Heart right ventricle (tissue), 16 donors: ENCODE measurements at places on chromosomes 12 and 14. TPM values are rescaled to one million over a fixed set of nuclear protein-coding genes. Genes with fewer than 3 reads are reported as not detected.

GRCh38 chr14:80587096-80587724 is 354.3 kb downstream of the CEP128 start:
- H3K4me1 ChIP-seq: peaks cover 10% of the 10 kb centered on the region
- no peaks in the 10 kb centered on the region for H3K27me3 ChIP-seq
- DNase-seq: no peak
- no peaks in the 10 kb centered on the region for H3K36me3 ChIP-seq

Gene LGR5
- 0.37 TPM for total RNA-seq

- no peak overlapping the region for H3K4me3 ChIP-seq
- H3K27me3 ChIP-seq: no peaks in the 10 kb centered on the region
- H3K27ac ChIP-seq: no peak overlapping the region
Measured at GRCh38 chr12:60752589-60752988, 1156.8 kb downstream of the SLC16A7 start.

- DNase-seq: peak; percentile 55
- H3K4me3 ChIP-seq: peak overlapping the region; percentile 10
- peaks cover 76% of the 10 kb centered on the region for H3K4me1 ChIP-seq
Measured at GRCh38 chr14:101972126-101972866, 7.9 kb downstream of the DYNC1H1 start.

Gene ABCC9
- 69.6 TPM for total RNA-seq

DNA sequence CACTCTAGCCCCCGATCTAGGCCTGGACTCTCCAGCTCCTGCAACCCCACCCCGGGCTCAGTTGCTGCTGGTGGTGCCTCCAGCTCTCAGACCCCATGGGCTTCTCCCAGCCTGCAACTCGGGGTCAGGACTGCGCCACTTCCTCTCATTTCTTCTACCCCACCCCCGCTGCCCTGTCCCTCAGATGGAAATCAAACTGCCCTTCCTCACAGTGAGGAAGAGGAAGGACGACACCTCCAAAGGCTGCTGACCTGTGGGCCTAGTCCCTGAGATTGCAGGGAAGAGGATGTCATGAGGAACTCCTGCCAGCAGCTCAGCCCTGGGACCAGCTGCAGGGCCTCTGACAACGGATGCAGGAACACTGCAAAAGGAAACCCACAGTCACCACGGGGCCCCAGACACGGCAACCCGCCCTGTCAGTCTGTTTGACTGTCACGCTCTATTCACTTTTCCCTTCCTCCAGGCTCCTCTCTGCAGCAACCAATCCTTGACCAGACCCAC is 29.3 kb upstream of the PNMA1 start:
- no peak overlapping the region for H3K4me3 ChIP-seq
- DNase-seq: no peak
- H3K27me3 ChIP-seq: no peaks in the 10 kb centered on the region
- H3K27ac ChIP-seq: peak overlapping the region; percentile 89

Gene TMTC3
- 6.5 TPM for total RNA-seq

Gene CSRP2
- total RNA-seq: 9.7 TPM

Gene PUS7L
- total RNA-seq: 5.1 TPM

- no peak for DNase-seq
- no peaks in the 10 kb centered on the region for H3K36me3 ChIP-seq
- H3K27me3 ChIP-seq: peaks cover 4% of the 10 kb centered on the region
- no peak overlapping the region for H3K4me3 ChIP-seq
- H3K4me1 ChIP-seq: no peaks in the 10 kb centered on the region
Measured at GRCh38 chr12:111197376-111197944, 171.4 kb downstream of the PHETA1 start.

DNA sequence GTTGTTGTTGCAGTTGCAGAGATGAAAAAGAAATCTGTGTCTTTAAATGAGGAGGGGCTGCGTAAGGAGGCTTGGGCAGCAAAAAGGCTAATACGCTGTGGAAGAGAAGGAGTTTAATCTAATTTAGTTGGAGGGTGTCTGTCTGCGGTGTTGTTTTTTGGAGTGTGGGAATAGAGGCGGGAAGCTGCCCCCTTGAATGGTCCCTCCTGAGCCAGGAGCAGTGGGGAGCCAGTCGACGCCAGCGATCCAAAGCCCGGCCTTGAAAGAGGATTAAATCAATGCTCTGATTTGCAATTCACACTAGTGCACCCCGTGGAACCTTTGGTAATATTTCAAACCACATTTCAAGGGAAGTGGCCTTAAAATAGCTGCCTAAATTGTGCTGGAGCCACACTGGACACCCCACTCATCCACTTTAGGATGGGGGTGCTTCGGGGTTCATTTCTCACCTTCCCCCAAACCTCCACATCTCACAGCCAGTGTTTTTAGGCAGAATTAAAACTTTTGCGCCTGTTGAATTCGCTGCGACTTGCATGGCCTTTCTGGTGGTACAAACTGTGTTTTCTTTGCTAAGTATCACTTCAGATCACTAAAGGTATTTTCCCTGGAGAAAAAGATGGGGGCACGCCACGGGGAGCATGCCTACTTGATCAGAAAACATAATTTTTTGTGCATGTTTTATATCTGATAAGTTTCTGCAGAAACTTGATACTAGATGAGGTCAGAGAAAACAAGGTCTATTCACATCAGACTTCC is 4.1 kb upstream of the FZD10 start:
- no peaks in the 10 kb centered on the region for H3K36me3 ChIP-seq
- peaks cover 92% of the 10 kb centered on the region for H3K27me3 ChIP-seq
- DNase-seq: no peak
- H3K4me3 ChIP-seq: no peak overlapping the region

DNA sequence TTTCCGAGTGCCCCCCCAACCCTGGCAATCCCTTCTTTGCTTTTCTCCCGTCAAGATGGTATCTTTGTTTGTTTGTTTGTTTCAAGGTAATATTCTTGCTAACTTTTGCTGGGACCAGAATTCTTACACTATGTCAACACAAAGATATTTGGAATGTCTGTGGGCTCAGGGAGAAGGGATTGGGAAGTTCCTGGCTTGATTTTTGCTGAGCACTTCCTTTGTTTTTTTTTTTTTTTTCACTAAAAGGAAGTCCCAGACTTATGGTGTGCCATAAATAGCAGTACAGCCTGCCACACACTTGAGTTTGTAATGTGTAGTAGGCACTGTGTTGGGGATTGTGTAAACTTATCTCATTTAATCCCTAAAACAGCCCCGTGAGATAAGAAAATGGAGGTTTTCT is 11.2 kb upstream of the RNU6-7 start:
- no peak overlapping the region for H3K4me3 ChIP-seq
- DNase-seq: no peak
- H3K27ac ChIP-seq: no peak overlapping the region
- no peaks in the 10 kb centered on the region for H3K36me3 ChIP-seq
